ENCODE measurements at places on chromosomes 6 and 20.

DNA sequence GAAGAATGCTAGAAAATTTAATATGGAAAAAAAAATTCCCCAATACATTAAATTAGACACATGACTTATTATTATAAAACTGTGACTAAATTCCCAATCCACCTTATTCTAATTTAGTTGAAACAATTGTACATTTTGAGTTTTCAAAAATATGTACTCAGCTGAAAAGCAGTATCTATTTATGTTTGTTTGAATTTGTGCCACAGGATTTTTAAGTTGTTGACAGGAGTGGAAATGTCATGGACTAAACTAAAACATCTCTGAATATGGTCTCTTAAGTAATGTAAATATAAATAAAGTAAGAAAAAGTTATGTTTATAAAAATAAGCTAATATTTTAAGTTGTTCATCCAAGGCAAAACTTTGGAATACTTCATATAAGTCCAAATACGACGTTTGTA lies 86.9 kb downstream of the COL21A1 start:
- DNase-seq, result no peak

- no peak for DNase-seq
These were observed 237.8 kb downstream of the LY86 start for GRCh38 chr6:6826095-6826901.

GRCh38 chr6:31048099-31048498 lies 37.8 kb downstream of the MUC22 start:
- no peak for DNase-seq

DNA sequence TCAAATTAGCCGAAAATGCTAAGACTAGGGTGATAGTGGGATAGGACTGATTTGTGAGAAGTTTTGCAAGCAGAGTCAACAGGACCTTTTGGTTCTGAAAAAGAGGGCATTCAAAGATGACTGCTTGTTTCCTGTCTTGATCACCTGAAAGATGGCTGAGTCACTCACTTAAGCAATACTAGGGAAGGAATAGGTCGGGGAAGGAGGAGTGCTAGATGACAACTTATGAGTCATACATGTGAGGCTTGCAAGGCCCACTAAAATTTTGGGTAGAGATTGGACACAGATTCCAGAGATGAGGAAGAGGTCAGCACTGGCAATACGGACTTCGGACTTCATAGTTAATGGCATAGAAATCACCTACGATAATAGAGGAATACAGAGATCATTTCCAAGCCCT lies 89.2 kb downstream of the FAM83B start:
- no peak for DNase-seq

GRCh38 chr6:25485821-25486534 lies 166.0 kb upstream of the SCGN start:
- DNase-seq, result no peak

DNA sequence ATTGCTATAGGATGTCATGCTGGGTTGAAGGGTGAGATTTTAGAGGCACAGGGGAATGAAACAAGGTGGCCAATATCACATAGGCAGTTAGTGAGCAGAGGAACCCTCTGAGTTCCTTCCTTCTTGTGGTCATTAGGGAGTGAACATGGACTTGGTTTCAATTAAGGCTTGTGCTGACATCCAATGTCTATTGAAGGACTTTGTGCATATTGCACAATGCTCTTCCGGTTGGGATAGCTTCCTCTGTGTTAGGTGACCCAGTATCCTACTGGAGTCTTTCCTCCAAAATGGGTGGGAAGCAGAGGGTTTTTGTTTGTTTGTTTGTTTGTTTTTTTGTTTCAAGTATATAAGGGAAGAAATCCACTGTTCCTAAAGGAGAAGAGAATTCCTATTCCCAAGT lies 98.5 kb downstream of the HDGFL1 start:
- DNase-seq, result no peak

- no peak for DNase-seq
These were observed 174.7 kb downstream of the DHX35 start for GRCh38 chr20:39136798-39137197.

GRCh38 chr6:157229132-157229618 lies 94.1 kb downstream of the TMEM242 start:
- DNase-seq, result no peak

- no peak for DNase-seq
These were observed 224.9 kb upstream of the DTNBP1 start for GRCh38 chr6:15887491-15888461.

GRCh38 chr6:17930321-17930993 lies 57.0 kb downstream of the KIF13A start:
- DNase-seq, result no peak

- DNase-seq, result no peak
These were observed at the start of gene AGER for GRCh38 chr6:32184084-32184640. TSS of gene AGER (minus strand) at chr6:32184253. CDS start at chr6:32184222, 31 bp downstream.

DNA sequence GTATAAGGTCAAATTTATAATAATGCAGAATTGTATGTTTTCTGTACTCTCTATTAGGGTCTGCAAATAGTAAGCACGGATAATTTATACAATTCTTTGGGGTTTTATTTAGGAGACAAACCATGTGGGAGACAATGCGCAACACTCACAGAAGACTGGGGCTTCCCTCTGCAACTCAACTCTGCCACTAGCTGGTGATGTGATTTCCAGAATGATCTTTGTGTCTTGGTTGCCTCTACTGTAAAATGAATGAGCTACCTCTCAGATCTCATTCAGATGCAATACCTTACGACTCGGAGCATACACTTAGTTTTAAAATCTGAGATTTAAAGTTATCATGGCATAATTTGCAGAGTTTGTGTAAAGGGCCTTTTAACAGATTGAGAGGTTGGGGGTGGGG lies 6.4 kb downstream of the MAN1A1 start:
- no peak for DNase-seq

- no peak for DNase-seq
These were observed 43.8 kb upstream of the SYNDIG1 start for GRCh38 chr20:24425523-24426135.

DNA sequence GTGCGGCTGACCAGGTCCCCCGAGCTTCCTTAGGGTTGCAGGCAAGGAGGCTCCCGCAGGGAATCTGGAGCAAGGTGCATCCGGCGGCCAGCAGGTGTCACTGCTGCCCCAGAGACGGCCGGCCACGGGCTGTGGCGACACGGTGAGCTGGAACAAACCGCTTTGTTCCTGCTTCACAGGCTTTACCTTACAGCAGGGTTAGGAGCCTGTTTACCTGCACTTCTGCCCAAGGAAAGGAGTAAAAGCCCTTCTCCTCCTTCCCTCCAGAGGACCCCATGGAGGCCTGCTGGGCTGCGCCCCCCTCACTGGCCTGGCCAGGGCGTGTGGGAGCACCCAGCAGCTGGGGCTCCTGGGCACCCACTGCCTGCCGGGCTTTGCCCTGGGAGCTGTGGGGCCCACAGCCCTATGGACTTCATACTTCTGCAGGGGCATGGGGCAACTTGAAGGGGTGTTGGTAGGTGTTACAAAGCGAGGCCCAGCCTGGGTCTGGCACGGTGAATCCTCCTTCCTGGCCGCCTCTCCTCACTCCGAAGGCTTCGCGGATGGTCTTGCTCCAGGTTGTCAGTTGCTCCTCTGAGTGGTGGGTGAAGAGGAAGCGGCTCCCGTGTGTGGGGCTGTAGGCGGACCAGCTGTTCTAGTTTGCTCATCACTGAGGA lies 88.4 kb downstream of the CDC5L start:
- peak; percentile 46 for DNase-seq

- peak; percentile 56 for DNase-seq
These were observed 8.5 kb downstream of the SYNGAP1 start for GRCh38 chr6:33428224-33428965.

DNA sequence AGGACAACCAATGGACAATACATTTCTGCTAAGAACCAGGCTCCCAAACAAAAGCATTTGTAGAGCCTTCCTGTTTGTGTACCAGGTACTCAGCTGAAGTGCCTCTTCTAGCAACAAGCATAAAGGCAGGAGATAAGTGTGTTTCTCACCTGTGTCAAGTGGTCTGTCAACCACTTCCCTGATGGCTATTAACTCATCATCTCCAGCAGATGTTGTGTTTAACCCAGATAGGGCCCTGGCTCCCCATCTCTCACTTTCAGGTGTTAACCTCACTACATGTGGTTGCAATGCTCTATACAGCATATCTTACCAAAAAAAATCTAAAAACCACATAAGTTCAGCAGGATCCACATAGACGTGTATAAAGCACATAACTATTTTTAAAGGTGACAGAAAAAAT lies 9.6 kb upstream of the IL17A start:
- DNase-seq, result no peak

GRCh38 chr6:26159357-26160273 lies 72.4 kb downstream of the HFE start:
- DNase-seq, result no peak

- no peak for DNase-seq
These were observed 32.2 kb downstream of the PMEPA1 start for GRCh38 chr20:57677584-57677982.

DNA sequence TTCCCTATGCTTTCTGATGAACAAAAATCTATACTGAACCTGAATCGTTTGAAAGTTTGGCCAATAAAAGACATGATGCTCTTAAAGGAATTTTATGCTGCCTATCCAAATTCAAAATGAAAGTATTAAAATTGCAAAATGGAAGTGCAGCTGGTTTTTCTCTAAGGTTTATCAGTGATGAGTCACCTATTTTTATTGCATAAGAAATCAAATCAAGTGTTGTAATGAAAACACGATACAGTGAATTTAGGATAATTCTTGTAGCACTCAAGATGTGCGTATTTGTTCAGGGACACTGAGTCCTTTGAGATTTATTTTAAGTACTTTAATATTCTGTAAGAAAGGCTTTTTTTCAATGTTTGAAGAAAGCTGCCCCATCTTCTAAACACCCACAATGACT lies 409.5 kb downstream of the ADGRB3 start:
- no peak for DNase-seq

GRCh38 chr6:89184344-89184743 lies 32.8 kb downstream of the GABRR1 start:
- no peak for DNase-seq
